ENCODE measurements at places on chromosomes 6 and 20.

GRCh38 chr6:133223452-133224029 is 17.6 kb upstream of the EYA4 start:
- DNase-seq, result no peak

DNA sequence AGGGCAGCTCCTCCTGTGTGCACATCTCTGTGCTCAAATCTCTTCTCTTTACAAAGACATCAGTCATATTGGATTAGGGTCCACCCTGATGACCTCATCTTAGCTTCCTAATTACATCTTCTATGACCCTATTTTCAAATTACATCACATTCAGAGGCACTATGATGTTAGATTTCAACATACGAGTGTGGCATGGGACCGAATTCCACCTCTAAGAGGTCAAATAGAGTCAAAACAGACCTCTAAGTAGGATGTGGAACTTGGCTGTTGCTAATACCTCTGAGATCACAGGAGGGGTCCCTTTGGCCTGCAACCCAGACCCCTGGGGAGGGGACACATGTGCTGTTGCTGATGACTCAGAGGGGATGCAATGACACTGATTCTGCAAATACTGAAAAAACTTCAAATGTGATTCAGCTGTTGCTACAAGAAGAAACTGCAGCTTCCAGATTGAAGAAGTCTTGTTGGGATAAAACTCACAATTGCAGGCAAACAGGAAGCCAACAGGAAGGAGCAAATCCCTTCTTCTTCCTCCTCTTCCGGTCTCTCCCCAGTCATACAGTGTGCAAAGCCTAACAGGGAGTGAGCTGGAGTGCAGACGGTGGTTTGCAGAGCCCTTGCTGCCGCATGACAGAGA is 216.2 kb downstream of the MYLK4 start:
- DNase-seq, result no peak

GRCh38 chr6:138944412-138944811 is 43.6 kb downstream of the REPS1 start:
- DNase-seq, result peak; percentile 10

DNA sequence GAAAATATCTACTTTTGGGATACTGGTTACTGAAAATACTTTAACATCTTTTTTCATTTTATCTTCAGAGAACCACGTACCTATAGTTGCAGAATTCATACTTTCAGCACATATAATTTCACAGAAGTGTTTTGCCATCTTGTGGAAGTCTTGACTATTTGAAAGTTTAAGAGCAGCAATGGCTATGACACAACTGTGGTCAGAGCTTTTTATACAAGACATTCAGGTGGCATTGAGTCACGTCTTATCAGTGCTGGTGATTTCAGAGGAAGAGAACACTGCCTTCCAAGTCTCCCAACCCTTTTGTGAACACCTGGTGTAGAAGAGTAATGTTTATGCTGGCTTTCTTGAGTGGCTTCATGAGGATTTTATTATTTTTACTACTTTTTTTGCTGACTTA is 171.6 kb downstream of the ARID1B start:
- peak; percentile 62 for DNase-seq
